CD4-positive, alpha-beta memory T cell (primary cell): ENCODE measurements at places on chromosomes 12 and 14. TPM values are rescaled to one million over a fixed set of nuclear protein-coding genes. Genes with fewer than 3 reads are reported as not detected.
A peak's percentile ranks its signal among the peaks of the same experiment; 100 is the strongest.

- no peak for DNase-seq
Measured at GRCh38 chr12:53974084-53975063, at the start of gene HOTAIR. TSS of gene HOTAIR (minus strand) at chr12:53974954.

GRCh38 chr12:39574378-39574777, 45.2 kb downstream of the ABCD2 start:
- DNase-seq: no peak

GRCh38 chr14:59582845-59583509, 6.4 kb upstream of the CCDC175 start:
- DNase-seq: no peak

- DNase-seq: no peak
Measured at GRCh38 chr12:12909995-12910420, 18.6 kb downstream of the GPRC5A start.

GRCh38 chr12:19482551-19483109, 43.3 kb downstream of the AEBP2 start:
- peak; percentile 33 for DNase-seq

- peak; percentile 6 for DNase-seq
Measured at GRCh38 chr12:67937822-67938221, 51.4 kb upstream of the IFNG-AS1 start.

- DNase-seq: no peak
Measured at GRCh38 chr14:68623826-68624225, 169.0 kb downstream of the ZFP36L1 start.

DNA sequence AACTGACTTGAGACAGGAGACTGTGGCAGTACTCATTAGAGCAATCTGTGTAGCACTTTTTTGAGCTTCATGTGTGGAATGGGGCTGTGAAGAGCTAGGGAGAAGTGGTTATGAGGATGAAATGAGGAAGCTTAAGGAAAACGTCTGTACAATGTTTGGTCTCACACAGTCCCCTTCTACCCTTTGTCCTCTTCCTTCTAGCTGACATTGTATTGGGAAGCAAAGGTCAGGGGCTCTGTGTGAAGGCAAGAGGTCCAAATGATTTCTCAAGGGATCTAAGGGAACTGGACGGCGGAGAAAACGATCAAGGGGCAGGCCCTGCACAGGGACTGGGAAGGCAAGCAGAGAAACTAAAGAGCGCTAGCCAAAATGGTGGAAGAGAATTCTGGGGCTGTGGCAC, 13.1 kb upstream of the CIPC start:
- DNase-seq: no peak

GRCh38 chr12:119758722-119759121, 90.8 kb downstream of the PRKAB1 start:
- no peak for DNase-seq

GRCh38 chr12:98149691-98150210, 365.6 kb upstream of the TMPO start:
- no peak for DNase-seq

DNA sequence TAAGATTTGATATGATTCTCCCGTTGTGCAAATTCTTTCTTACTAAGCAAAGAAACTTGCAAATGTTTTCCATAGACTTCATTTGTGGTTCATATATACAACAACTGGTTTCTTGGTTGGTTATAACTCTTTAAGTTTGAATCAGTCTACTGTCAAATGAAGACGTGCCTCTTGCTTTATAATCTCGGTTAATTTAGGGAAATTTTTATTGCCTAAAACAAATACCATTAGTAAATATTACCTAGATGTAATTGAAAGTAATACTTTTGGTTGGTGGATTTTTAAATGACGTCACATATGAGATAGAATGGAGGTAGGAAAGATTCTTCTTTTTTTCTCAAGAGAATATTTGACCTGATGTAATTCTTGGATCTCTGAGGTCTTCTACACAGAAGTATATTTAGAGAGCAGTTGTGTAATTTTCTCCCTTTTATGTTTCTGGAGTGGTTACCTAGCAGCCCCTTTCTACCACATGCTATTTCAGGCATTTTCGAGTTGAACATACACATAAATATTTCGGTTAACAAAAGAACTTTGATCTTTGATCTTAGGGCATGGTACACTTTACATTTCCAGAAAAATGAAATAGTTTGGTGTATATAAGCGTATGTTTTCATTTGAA, 1.7 kb downstream of the ATF7IP start:
- peak; percentile 54 for DNase-seq

DNA sequence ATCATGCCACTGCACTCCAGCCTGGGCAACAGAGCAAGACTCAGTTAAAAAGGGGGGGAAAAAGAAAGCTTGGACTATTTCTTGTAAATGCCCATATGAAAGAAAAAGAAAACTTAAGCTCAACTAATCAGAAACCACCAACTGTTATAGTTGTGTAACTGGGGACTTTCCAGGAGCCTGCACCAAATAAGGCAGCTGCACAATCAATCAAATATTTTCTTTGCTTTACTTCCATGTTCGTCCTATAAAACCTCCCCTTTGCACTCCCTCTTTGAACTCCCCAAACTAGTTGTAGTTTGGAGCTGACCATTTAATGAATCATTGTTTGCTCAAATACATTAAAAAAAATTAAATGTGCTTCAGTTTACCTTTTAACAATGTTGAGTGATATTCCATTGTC, 54.9 kb downstream of the OTOGL start:
- DNase-seq: no peak

GRCh38 chr12:106801830-106802533, 27.5 kb downstream of the RIC8B start:
- no peak for DNase-seq

DNA sequence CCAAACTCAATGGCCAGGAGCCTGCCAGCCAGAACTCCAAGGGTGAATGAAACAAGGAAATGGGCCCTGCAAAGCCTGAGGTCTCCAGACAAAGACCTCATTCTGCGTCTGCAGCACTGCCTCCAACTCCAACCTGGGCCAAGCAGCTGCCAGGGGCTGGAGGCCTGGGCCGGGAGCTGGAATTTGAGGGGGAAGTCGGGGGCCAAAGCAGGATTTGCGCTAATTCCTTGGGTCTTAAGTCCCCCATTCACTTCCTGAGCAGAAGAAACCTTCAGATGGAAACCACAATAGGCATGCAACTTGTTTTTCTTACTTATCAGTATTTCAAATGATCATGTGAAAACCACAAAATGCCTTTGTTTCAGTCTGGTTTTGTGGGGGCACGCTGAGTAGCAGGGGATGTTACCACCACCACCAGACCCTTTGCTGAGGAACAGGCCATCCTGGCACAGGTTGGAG, 23.0 kb upstream of the TC2N start:
- DNase-seq: no peak

GRCh38 chr12:108886873-108887629, 7.2 kb downstream of the DAO start:
- DNase-seq: no peak

- DNase-seq: no peak
Measured at GRCh38 chr12:82723093-82723492, 36.4 kb downstream of the TMTC2 start.

- DNase-seq: no peak
Measured at GRCh38 chr14:102695167-102695555, 82.1 kb upstream of the TRAF3 start.

DNA sequence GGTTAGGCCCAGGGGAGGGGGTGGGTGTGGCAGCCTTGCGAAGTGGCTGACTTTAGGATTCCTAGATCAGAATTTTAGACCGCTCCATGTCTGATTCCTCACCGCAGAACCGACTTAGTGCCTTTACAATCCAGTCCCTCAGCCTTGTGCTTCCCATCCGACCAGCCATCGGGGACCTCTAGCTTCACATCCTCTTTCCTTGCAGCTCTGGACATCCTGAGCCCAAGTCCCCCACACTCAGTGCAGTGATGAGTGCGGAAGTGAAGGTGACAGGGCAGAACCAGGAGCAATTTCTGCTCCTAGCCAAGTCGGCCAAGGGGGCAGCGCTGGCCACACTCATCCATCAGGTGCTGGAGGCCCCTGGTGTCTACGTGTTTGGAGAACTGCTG, 557 bp downstream of the COPS7A start:
- DNase-seq: no peak

DNA sequence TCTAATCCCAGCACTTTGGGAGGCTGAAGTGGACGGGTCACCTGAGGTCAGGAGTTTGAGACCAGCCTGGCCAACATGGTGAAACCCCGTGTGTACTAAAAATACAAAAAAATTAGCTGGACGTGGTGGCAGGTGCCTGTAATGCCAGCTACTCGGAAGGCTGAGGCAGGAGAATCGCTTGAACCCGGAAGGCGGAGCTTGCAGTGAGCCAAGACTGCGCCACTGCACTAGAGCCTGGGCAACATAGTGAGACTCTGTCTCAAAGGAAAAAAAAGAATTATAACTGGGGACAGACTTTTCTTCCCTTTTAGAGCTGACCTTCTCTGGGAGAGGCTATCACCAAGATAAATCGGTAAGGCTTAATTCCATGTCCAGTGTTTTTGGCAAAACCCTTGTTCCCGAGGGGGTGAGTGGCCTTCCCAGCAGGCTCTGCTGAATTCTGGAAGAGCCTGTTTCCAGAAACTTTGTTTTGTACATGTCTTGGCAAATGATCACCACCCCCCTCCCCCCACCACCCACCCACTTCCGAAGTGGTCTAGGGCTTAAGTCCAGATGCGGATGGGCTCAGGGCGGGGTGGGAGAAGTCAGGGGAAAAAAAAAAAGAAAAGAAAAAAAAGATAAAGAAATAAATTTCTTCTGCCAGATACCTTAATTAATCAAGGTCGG, 32.3 kb upstream of the DEGS2 start:
- no peak for DNase-seq

GRCh38 chr14:54088271-54088670, 131.6 kb upstream of the BMP4 start:
- no peak for DNase-seq

- DNase-seq: peak; percentile 64
Measured at GRCh38 chr12:49342066-49342913, 4.4 kb upstream of the DNAJC22 start.

Gene WNT1
- polyA plus RNA-seq: 1.1 TPM

Gene KERA
- polyA plus RNA-seq: not detected

Gene DACT1
- polyA plus RNA-seq: 1.1 TPM

Gene EXOC5
- polyA plus RNA-seq: 66.3 TPM

Gene TPPP2
- polyA plus RNA-seq: not detected

Gene PRR4
- 0.83 TPM for polyA plus RNA-seq

Gene MMP17
- not detected for polyA plus RNA-seq

Gene MAP1LC3B2
- polyA plus RNA-seq: 4.4 TPM

Gene MYF6
- polyA plus RNA-seq: not detected

Gene SLC15A4
- polyA plus RNA-seq: 2.0 TPM
